ENCODE measurements at places on chromosomes 4 and X.
A peak's percentile ranks its signal among the peaks of the same experiment; 100 is the strongest.

GRCh38 chr4:7466904-7467303 is 32.2 kb upstream of the PSAPL1 start:
- DNase-seq: no peak

- DNase-seq: no peak
Observed at GRCh38 chr4:184283659-184284335, 66.1 kb upstream of the ENPP6 start.

DNA sequence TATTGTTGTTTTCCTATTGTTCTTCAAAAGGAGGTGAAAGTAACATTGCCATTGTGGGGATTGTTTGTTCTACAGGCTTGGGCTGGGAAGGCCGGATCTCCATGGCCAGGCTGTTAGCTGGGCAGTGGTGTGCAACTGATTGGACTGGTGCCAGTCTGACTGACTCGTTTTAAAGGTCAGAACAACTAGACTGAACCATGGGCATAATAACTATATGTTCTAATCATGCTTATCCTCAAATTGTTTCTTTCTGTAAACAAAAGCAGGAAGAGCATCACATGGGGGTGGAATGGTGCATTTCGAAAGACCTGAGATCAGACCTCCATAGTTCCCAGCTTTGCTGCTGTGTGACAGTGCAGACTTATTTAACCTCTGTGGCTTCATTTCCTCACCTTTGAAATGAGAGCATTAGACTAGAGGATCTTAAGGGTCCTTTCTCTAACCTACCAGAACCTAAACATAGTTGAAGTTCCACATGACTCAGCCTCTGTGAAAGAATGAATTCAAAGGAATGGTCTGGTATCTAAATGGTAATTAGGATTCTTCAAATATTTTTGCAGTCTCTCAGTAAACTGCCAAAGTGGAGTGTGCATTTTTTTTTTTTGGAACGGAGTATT is 66.7 kb upstream of the PGRMC2 start:
- DNase-seq: peak; percentile 44

DNA sequence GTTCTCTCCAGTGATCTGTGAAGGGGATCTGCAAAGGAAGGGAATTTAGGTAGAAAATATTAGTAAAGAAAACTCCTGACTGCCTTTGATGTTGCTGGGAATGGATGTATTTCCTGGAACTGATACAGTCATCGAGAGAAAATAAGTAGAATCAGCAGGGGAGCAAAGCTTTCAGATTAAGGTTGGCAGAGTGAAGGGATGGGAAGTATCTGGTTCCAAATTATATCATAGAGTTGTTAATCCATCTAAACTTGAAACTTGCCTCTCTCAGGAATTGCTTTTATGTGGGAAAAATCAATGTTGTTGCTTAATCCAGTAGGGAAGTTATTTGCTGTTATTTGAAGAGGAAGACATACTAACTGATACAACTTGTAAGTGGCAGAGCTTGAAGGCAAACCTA is 19.3 kb downstream of the EPHA5 start:
- no peak for DNase-seq

DNA sequence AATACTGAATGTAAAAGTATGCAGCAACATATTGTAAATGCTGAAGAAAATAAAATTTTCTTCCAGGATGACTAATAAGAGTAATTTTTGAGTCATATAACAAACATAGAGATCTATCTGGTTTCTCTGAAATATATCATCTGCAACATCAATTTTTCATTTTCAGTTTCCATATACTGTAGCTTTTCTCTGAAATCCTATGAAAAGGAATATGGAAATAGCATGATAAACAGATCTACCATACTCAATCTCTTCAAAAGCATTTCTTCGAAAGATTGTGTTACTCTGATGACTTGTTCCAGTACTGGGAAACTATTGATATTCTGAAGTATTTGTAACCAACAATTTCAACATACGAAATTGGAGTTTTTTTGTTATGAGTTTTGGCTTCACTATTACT is 1156.7 kb downstream of the FAM133A start:
- DNase-seq: no peak

GRCh38 chrX:47380268-47380667 is 9.9 kb downstream of the ZNF157 start:
- no peak for DNase-seq

- peak; percentile 78 for DNase-seq
Observed at GRCh38 chr4:157992038-157992705, 180.7 kb downstream of the GASK1B start.

DNA sequence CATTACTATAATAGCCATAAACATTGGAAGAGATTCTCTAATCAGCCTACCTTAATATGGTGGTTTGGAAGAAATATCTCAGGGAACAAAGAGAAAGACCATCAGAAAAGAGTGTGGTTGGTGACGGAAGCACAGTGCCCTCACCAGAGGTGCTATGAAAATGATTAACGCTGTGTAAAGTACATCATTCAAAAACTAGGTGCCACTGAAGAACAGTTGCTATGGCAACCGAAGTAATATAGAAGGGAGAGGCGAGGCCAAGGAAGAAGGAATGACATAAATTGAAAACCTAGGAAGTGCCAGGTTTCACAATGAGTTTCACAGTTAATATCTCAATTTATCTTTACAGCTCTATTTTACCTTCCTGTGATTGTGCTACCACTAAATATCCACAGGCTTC is 57.0 kb upstream of the ARSJ start:
- DNase-seq: no peak

GRCh38 chrX:149881081-149881711 is at the start of gene MAGEA8:
MAGEA8 (plus strand) TSS chrX:149881183; CDS start chrX:149884273, 3,090 bp downstream.
- DNase-seq: no peak

DNA sequence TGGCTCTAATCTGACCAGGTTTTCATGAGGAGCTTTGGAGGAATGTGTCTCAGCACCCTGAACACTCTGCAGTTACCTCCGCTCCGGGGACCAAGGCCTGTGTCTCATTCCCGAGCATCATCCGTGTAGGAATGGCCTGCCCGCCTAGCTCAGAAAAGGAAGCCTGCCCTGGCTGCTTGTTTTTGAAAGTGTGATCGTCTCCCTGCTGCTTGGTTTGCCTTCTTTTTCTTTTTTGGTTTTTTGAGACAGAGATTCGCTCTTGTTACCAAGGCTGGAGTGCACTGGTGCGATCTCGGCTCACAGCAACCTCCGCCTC is 73.3 kb downstream of the CRLF2 start:
- DNase-seq: no peak

DNA sequence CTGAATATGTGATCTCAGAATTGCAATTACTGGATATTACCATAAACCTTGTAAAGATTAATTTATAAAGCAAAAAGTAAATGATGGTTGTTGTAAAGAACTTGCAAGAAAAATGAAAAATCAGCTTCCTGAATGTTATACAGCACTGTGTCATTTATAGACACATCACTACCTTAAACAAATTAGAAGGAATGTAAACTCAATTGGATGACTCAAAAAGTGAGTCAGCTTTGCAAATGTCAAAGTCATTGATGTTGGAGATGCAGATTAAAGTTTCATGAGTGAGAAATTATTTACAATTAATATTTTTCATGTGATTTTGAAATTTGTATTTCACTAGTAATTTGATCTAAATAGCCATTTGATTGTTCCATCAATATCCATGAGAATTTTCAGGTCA is 193.2 kb downstream of the RAPGEF2 start:
- DNase-seq: peak; percentile 71

DNA sequence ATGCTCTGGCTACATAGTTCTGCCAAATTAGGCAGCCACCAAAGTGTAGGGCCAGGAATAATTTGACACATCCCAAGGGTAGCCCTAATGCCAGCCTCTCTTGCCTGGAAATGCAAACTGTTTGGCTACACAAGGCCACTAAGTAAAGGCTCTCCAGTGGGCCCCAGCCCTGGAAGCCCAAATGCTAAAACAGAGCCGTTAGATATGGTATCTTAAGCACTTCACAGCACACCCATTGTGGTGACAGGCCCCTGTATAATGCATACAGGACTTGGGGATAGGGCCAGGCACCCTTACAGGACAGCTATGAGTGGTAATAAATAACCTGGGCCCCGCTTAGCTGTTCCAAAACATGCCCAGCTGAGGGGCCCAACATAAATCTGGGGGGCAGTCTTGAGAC is 623.9 kb downstream of the BCOR start:
- DNase-seq: no peak

- DNase-seq: no peak
Observed at GRCh38 chrX:55489314-55490009, at the start of gene USP51. USP51 (minus strand) TSS chrX:55489848; CDS start chrX:55488939, 909 bp downstream.

DNA sequence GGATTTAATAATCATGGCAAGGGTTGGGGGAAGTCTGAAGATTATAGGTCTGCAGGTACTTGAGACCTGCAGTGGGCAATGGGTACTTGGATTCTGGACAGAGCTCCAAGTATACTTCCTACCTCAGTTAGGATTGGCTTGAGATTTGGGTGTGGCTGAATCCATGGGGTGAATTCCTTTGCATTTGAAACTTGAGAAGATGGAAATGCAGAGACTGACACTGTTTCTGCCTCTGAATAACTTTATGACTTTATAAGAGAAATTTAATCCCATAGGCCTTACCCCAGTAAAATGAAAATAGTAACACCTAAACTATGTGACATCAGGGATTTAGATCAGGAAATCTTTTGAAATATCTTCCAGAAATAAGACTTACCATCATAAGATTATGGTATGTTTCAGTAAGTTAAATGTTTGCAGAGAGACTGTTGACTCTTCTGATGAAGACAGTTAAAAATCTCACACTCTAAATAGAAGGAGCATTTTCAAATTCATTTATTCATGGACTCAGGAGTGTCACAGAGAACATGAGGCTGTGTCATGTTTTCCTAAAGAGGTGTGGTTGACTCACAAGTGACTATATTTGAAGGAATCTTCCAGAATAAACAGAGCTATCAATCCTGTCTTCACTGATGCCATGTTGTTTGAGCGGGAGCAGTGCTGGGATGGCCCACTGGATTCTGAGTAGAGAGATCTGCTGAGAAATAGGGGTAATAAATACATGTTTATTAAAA is 513.5 kb upstream of the NR3C2 start:
- DNase-seq: no peak

DNA sequence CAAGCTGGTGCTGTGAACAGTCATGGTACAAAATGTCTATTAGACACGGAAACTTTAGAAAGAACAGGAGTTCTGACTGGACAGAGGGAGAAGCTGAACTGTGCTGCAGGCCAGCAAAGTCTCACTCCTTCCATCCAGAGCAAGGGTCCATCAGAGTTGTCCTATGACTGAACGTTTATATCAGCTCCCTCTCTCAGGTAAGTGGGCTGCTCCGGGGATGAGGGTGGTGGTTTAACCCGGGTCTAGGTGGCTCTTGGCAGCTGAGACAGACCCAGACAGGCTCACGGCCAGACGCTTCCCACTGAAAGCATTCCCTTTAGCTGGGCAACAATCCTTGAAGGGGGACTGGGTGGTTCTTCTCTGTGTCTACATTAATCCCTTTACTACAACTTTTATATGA is 385.0 kb upstream of the SMIM31 start:
- DNase-seq: no peak

DNA sequence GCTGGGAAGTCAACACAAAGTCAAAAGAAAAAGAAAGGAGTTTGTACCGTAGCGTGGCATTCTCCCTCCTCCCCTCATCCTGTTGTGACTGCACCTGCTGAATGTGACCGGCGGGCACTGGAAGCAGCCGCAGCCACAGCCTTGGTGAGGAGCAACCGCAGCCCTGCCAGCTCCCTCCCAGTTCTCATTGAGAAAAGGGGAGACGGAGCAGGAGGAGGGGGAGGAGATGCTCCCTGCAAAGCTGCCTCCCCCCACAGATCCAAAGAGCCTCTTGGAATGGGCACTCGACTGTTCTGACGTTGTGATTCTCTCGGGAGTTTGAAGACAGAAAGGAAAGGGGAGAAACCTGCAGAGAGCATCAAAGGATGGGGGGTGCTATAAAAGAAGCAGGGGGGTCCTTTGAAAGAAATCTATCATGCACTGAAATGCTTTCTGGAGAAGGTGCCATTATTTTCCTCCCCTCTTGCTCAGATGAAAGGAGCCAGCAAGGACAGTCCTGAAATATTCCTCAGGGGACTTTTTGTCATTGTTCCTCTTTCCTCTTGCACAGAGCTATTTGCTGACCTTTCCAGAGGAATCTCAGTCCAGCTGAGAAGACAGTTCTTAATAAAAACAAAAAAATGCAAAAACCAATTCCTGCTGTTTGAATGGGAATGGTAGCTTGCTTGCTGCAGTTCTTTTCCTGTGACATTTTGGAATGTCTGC is 429.7 kb downstream of the MAPK10 start:
- DNase-seq: no peak
